ENCODE measurements at places on chromosomes 3 and 15.

DNA sequence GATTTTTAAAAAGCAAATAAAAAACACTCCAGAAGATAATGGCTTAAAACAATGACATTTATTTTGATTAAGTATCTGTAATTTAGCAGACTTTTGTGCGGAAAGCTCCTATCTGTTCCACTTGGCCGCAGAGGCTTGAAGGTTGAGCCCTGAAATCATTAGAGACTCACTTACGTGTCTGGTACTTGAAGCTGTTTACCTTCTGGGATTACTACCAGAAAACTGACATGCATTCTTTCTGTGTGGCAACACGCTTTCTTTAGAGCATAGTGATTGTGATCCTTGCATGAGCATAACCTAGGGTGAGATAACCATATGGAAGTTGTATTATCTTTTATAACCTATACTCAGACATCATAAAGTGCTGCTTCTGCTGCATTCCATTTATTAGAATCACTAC lies 298.5 kb downstream of the SI start:
- no peak for DNase-seq

DNA sequence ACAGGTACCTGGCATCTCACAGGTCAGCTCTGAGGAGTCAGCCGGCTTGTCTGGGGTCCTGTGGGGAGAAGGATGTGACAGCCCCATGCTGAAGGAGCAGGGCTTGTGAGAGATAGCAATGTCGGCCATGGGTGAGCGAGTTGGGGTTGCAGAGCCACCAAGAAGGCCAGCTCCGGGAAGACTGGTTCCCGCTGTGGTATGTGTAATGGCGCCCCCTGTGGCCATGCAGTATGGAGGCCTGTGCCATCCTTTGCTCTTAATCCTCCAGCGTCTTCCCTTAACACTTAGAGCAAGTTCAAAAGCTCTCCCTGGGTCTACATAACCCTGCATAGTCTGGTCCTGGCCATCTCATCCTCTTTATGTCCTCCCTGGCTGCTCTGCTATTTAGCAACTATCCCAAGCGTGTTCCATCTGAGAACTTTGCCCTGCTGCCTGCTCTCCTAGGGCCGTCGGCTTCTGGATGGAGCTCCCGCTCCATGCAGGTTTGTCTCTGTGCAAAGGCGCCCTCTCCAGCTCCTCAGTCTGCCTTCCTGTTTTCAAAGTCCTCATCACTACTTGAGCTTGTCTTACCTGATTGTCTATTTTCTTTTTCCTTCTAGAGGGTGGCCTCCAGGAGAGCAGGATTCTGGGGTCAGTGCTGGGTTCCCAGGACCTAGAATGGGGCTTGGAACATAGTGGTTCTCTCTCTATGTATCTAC lies 40.8 kb upstream of the IQCF6 start:
- no peak for DNase-seq

DNA sequence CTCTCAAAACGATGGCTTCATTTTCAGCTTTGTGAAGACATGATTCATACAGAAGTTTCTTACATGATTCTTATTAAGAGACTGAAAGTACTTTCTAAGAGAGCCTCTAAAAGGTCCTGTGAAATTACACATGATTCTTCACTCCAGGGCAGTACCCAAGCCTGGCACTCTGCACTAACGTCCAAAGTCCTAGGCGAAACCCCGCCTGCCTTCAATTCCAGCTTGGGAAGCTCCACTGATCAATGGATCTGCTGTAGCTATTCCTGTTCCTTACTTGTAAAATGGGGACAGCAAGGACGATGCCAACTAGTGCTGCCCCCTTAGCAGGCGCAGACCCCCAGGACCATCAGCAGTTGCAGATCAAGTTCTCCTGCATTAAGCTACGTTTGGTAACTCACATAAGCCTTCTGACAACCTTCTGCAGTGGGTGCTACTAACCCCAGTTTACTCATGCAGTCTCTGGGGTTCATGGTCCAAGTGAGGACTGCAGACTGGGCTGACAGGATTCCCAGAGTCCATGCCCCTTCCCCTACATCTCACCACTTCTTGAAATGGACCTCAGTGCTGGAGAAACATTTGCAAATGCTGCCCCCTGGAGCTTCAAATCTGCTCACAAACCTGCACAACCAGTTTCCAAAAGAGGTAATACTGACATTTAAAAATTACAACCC lies 10.6 kb downstream of the CHCHD4 start:
- no peak for DNase-seq

DNA sequence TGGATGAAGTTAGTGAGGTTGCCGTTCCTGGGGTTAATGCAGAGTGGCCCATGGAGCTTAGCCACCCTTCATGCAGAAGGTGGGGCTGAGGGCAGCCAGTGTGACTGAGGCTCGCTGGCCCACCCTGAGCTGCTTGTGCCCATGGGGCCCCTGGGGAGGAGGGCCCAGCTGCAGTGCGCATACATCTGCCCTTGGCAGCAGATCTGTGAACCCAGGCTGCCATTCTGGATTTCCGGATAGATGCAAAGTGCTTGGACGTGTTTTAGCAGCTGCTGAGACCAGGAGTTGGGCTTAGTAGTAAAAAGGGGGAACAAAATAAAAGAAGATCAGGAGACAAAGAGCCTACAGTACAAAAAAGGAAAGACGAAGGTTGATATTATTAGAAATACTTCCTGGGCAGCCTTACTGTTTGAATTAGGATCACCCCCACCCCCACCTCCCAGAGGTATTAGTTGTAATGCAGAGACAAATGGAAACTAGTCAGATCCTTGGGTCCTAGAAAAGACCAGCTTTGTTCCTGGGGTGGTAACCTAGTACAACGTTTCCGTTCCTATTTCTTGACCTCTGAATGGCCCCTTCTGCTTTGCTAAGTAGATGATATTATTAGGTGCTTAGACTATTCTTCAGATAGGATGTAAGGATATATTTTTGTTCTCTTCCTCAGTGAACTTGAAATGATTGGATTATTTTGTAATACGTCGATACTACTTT lies 70.2 kb downstream of the IGF1R start:
- no peak for DNase-seq

DNA sequence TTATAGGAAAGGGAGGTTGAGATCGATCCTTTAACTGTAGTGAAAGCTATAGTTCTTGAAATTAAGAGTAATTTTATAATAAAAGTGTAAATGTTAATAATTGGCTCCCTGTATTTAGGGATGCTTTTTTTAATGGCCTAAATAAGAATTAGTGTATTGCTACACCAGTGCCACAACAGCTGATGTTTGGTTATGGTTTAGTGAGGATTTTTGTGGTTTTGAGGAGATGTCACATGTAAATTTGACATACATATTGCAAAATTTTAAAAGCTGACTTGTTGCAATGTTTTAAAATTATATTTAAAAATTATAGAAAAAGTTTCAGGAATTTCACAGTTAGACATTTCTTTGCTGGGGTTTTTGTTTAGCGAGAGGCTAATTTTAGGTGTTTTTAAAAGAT lies 3.9 kb downstream of the TSC22D2 start:
- no peak for DNase-seq

- DNase-seq = no peak
Measured at GRCh38 chr3:52857864-52858263, 23.0 kb upstream of the MUSTN1 start.

DNA sequence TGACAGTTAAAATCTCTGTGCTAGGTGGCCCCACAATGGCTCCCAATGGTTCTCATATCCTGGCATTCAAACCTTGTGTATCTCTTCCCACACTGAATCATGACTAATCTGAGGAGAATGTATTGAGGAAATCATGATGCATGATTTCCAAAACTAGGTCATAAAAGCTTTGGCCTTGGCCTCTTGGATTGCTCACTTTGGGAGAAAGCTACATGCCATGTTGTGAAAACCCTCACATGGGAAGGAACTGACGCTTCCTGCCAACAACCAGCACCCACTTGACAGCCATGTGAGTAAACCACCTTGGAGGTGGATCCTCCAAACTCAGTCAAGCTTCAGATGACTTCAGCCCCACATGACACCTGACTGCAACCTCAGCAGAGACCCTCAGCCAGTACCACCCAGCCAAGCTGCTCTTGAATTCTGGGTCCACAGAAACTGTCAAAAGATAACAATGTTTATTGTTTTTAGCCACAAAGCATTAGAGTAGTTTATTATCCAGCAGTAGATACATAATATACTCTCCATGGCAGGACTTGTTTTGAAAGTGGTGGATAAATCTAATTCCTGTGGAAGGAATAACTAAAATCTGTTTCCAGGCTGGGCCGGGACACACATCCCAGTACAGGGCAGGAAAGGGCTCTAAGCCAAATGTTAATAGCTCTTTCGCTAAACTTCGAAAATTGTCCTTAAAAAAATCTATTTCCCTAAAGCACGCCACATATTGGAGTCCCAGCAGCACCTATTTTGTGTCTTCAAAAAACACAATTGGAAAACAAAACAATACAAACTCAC lies 1.0 kb upstream of the ZNF620 start:
- DNase-seq = no peak

DNA sequence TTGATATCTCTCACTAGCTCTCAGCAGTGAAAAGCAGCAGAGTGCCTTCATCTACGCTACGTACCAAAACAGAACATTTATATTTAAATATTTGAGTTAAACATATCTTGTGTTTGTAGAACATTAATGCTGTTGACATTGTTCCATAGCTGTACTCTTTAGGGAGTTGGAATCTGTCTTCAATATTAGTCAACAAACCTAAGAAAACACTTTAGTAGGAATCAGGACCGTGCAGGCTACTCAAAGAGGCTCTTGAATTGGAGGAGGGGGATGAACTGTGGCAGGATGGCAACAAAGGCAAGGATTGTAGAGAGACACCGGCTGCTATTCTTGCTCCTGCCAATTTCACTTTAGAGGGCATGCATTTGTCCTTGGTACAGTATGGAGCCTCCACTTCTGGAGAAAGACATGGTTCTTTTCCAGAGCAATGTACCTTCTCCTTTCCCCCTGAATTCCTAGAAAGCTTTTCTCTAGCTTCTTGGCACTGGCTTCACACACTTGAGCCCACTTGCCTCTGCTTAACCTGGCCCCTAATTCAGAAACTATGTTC lies 265.9 kb downstream of the CD47 start:
- no peak for DNase-seq

DNA sequence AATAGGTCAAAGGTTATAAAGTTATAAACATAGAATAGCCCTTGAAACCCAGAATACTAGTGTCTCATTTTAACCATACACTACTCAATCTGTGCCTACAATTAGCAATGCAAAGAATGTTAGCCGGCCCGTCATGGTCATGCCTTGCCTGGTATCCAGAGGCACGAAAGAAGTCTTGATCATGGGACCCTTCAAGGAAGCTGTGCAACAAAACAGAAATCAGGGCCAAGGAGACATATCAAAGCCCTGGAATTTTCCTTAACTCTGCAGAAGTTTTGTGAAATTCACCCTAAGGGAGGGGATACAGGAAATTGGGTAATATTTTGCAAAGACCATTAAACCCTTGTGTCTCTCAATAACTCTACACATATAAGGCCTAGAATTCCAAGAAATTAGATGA lies 482.4 kb downstream of the ROBO1 start:
- DNase-seq = no peak

GRCh38 chr3:85151555-85151954 lies 192.8 kb downstream of the CADM2 start:
- DNase-seq = no peak

DNA sequence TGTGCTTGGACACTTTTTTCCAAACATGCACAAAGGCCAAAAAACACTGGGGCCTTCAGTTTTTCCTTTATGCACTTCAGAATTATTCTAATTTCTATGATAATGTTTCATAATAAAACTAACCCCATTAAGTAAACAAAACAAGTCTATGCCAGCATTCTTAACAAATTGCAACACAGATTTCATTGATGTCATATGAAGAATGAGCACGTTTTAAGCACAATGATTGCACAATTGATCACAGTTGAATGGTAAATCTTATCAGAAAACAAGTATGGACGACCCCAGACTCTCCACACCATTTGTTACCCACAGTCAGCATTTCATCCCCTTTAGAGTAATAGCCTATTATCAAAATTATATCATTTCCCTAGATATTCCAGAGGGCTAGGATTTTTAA lies 46.7 kb upstream of the PROK2 start:
- no peak for DNase-seq

- no peak for DNase-seq
Measured at GRCh38 chr3:186976837-186977750, 46.8 kb downstream of the ST6GAL1 start.

DNA sequence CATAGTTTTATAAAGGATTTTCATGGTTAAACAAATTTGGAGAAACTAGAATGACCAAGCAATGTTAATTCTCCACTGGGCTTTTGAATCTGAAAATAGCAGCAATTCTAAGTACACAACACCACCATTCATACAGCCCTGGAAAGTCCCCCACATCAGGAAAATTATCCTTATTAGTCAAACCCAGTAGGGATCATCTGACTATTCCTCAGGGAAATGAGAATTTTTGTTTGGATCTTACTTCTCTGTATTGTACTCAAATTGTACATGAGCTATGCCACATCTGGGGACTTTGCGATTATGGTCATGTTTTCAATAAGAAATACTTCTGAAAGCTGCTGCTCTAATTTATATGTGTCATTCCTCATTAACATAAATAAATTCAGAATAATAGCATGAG lies 46.0 kb downstream of the RARB start:
- no peak for DNase-seq

DNA sequence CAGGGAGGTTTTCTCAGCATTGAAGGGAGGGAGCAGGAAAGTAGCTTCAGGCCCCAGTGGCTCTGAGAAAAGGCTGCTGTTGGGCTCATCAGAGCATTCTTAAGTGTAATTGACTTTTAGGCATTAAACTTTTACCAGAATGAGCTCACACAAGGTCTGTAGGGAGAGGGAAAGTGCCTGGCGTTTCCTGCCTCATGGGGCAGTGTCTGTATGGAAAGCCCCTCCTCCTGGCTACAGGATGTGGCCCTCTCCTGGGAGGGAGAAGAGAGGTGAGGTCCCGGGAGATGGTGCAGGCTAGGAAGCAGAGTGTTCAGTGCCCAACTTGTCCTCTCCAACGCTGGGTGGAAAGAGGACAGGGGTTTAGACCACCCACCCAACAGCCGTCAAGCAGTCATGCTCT lies 21.3 kb upstream of the SCN10A start:
- DNase-seq = no peak
